Dorsolateral prefrontal cortex (tissue), 122 donors: ENCODE measurements at places on chromosomes 2 and 18.

DNA sequence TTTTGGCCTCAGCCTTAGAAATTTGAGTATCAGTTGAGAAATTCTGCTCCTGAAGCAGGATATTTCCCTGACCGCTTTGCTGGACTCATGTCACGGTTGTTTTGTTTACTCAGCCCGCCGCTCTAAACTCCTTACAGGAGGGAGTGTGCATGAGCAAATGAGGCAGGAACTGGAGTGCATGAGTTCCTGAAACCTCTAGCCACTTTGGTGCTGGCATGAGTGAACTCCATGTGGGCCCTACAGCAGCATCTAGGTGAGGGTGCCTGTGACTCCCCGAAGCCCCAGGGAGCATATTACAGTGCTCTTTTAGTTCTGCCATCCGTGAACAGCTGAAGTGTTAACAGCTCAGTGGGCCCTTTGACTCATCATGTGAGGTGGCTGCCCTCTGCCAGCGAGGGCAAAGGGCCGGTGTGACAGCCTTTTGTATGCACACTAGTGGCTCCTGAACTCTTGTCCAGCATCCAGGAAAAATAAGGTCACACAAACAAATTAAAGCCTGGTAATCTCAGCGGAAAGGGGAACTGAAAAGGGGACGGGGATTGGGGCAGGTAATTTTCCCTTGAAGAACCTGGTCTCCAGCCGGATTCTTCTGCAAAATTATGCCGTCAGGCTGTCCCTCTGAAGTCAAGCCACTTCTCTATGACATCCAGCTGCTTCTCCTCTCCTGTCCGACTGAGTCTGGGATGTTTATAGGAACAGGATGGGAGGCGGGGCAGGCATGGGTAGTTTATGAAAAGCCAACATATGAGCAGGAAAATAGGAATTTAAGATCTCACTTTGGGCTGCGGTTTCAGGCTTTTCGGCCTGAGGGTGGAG lies 1668.7 kb downstream of the SUCLG1 start:
- DNase-seq: no peak

GRCh38 chr2:170525566-170525900 lies 189.6 kb upstream of the SP5 start:
- no peak for DNase-seq

GRCh38 chr2:42128721-42129486 lies 40.2 kb upstream of the EML4 start:
- DNase-seq: no peak

DNA sequence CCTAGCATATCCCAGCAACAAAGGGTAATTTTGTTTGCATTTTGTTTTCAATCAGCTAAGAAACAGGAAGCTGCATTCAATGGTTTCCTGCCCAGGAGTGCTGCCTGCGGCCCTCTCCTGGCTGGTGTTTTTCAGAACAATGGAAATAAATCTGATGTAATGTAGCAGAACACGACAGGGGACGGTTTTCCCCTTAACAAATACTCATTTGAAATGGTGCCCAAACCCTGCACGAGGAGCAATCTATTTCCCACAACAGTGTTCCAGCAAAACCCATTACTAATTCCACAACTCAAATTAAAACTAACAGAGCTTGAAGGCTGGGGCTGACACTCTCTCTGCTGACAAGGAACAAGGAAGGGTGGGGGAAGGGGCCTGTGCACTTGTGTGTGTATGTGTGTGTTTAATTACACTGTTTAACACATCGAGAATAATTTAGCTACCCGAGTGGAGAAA lies 8.7 kb downstream of the CAPN13 start:
- no peak for DNase-seq

DNA sequence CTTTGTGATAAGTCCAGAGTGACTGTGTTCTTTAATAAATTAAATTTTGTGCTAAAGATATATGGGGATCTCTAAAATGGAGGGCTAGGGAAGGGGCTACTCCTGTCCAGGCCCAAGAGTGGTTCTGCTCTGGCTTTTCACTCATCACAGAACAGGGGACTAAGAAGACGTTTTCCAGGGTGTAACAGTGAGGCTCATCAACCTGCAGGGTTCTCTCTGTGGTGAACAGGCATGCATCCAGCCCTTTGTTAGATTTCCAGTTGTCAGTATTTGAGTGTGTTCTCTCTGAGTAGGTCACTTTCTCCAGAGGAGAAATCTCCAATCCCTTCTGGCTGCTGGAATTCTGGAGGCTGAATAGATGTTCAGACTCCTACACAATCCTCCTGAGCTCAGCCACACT lies 408.9 kb downstream of the PLCL1 start:
- no peak for DNase-seq

DNA sequence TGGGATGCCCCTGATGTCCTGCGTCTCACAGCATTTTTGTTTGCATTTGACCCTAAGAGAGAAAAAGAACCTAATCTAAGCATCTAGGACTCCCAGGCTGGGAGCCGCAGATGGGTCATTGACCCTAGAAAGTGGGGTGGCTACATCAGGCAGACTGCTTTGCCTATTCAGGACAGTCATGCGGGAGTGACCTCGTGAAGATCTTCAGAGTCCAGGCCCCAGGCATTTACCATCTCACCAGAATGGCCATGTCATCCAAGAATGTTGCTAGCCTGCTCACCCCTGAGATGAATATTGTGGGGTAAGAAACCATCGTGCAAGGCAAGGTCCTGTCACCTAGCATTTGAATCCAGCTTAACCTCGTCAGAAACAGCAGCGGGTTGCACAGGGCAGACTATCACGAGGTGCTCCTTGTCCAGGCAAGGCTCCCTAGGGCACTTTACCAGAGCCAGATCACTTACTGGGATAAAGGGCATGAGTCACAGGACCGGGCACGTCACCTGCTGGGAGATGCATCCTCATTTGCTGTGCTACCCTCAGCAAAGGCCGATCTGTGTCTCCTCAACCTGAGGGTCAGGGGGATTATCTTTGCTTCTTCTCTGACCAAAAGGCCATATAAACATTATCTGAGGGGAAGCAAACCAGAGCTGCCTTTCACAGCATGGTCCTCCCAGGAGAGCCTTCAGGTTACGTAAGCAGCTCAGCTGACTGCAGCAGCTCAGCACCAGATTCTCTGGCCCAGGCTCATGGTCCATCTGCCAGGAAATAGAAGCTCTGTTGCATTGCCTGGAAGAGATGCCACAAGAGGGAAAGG lies 162.3 kb downstream of the ACKR3 start:
- peak; percentile 70 for DNase-seq

DNA sequence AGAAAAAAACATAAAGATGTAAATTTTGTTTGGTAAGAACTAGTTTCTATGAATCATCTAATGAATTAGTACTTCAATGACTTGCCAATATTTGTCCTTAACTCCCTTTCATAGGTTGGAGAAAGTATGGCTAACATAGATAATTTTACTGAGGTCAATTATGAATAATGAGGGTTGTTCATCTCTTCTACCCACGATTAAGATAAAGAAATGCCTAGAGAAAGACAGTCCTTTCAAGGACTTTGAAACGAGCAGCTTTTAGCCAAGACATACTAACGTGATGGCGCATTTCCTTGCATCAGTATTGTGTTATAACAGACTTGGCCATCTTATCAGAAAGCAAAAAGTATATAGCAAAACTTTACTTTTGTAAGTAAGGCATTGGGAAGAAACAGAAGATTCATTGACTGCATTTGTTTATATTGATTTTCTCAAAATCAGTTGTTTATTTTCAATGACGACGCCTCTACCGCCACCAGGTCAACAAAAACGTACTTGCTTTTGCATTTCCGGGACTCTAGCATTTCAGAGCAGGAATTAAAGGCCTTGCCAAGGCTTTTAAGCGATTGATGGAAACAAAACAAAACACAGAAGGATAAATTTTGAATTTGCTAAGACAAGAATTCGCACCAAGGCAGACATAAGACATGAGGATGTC lies 961 bp downstream of the RBM43 start:
- no peak for DNase-seq

DNA sequence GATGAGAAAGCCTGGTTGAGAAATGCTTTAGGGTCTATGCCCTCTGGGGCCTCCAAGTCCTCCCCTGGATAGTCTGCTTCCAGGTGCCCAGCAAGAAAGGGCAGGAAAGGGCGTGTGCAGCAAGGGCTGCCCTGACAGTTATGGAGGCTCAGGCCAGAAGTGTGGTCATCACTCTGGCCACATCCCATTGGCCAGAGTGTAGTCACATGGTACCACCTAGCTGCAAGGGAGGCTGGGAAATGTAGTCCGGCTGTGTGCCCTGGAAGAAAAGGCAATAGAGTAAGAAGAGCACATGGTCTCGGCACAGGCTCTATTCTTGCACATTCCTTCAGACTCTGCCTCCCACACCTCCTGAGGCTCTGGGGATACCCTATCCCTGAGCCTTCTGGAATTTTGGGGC lies 35.7 kb downstream of the ODC1 start:
- no peak for DNase-seq
